Activated CD4-positive, alpha-beta T cell treated with anti-CD3 and anti-CD28 coated beads, Interleukin-2, Interleukin-4, amounts not matched to agents 100 ng/mL and 50 ng/mL, durations not matched to agents 16 hours and 8 hours (primary cell): ENCODE measurements at places on chromosomes 6 and 20.

GRCh38 chr20:38724626-38725147 is 401 bp downstream of the SLC32A1 start:
- DNase-seq = no peak

DNA sequence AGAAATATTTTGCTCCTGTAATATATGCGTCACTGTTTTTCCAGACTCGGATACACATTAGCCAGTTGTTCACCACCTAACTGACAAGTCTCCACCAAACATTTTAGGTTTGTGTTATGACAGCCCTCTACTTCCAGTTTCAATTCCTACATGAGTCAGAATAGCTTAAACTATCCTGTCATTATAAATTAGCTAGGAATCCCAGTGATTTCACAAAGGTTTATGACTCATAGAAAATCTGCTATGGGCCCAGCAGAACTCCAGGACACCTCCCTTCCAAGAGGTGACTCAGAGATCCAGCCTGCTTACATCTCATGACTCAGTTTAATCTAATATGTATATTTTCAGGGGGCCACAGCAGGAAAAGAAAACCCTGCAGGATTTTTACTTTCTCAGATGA is 17.4 kb upstream of the PLCB4 start:
- DNase-seq = no peak

DNA sequence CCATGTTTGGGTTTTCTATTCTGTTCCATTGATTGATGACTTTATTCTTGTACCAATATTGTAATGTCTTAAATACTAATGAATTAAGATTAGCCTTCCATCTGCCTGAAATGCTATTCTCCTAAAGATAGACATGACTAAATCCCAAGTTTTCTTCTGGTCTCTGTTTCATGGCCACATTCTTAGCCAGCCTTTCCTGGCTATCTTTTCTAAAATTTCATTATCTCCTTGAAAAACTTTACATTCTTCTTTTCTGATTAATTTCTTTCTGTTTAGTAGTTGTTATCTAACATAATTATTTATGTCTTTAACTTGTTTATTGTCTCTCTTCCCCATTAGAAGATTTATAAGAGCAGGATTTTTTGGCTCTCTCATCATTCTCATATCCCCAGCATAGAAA is 4.4 kb upstream of the PRIM2 start:
- DNase-seq = no peak

- no peak for DNase-seq
Measured at GRCh38 chr6:100177956-100178355, 183.9 kb upstream of the MCHR2 start.

DNA sequence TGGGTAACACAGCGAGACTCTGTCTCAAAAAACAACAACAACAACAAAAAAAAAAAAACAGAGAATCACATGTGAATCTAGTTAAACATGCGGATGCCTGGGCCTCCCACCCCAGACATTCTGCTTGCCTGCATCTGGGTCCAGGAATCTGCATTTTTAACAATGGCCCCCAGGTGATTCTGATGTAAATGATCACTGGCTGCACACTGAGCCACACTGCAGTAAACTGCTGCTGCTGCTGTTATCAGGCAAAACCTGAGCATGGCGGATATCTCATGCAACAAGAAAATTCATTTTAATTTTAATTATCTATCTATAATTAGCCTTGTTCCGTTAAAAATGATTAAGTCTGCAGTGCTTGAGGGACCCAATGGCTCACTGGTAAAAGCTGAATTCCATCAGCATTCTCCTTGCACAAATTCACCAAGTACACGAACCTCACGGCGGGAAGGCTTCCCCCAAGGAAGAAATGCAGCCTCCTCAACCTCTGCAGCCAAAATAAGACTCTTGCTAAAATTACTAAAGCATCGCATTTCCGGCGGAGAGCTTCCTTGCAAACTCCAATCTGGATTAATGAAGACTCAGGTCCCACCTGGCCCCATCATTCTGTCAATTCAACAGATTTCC is 81.6 kb upstream of the SNX9 start:
- DNase-seq = no peak

DNA sequence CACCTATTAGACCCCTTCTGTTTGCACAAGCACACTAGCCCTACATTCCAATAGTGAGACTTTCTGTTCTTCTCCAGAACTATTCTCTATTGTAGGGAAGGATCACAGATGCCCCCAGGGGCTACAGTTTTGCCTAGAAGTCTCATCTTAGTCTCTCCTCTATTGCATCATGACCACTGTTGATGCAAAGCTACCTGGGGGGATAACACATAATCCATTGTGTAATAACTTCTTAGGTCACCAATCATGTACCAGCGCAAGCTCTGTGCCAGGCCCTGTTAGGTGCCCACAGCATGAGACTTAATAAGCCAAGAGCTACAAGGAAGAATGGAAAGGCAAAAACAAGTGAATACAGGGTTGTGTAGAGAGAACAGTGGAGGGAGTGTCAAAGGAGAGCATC is 98.1 kb upstream of the TNFAIP3 start:
- no peak for DNase-seq

- no peak for DNase-seq
Measured at GRCh38 chr6:78577585-78577984, 289.8 kb upstream of the IRAK1BP1 start.

DNA sequence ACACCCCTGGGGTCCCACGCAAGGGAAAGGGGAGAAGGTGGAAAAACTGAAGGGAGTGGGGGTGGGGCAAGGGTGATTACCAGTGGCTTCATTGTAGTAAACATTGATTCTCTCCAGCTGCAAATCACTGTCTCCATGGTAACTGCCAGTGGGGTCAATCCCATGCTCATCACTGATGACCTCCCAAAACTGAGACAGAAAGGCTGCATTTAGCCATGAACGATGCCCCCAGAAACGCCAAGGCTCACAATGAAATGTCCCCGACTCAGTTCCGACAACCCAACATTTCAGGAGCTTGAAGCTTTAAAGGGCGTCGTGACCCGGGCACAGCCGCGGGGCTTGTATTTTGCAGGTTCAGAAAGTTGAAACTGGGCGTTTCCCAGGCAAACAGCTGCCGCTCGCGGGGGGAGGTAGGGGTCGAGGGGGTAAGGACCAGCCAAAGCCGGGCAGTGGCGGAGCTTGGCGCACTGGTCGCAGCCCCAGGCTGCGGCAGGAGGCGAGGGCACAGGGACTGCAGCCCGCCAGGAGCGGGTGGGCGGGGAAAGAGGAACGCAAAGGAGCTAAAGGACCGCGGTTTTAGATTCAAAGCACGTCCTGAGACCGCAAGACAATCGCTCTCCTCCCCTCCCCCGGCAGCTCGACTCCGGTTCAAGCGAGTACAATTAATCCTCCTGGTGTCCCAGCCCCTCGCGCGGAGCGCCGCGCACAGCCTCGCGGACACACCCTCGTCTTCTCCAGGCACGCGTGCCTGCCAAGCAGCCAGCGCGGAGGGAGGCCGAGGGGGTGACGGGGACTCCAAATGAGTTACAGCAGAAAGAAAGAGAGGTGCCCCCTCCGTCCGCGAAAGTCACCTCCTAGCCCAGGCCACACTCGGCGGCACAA is 731 bp downstream of the TUBB2B start:
- DNase-seq = no peak

DNA sequence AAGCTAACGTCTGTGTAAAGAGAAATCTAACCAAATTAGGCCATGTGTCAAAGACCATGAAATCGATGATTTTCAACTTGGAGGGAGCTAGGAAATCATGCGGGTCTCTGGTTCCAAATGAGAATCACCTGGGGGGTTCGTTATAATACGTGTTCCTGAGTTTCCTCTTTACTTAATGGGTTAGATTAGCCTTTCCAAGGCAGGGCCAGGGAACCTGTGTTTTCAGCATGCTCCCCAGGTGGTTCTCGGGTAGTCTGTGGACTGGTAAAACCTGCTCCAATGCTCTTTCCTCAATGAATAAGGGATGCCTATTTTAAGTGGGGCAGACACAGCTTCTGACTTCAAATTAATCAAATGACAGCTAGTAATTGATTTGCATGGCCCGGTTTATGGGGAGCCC is 965 bp upstream of the HLA-DOA start:
- no peak for DNase-seq

GRCh38 chr6:106102034-106102433 is 15.9 kb downstream of the PRDM1 start:
- DNase-seq = peak; percentile 91

DNA sequence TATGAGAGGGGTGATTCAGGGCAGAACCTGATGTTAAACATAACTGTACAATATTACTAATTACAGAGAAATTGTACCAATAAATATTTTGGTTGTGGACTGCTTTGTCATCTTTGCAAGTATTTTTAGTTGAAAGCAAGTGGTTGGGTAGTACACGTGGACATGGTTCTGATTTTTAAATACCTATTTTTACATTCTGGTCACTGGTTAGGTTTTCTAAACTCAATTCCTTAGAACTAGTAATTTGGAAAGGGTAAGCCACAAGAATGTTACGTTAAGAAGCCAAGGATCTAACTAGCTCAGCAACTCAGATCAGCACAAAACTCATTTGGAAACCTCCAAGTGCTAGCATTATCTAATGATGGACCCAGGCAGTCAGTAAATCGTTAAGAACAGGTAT is 2.7 kb downstream of the EPB41L2 start:
- peak; percentile 24 for DNase-seq

- no peak for DNase-seq
Measured at GRCh38 chr6:65649392-65649791, 57.6 kb downstream of the EYS start.

DNA sequence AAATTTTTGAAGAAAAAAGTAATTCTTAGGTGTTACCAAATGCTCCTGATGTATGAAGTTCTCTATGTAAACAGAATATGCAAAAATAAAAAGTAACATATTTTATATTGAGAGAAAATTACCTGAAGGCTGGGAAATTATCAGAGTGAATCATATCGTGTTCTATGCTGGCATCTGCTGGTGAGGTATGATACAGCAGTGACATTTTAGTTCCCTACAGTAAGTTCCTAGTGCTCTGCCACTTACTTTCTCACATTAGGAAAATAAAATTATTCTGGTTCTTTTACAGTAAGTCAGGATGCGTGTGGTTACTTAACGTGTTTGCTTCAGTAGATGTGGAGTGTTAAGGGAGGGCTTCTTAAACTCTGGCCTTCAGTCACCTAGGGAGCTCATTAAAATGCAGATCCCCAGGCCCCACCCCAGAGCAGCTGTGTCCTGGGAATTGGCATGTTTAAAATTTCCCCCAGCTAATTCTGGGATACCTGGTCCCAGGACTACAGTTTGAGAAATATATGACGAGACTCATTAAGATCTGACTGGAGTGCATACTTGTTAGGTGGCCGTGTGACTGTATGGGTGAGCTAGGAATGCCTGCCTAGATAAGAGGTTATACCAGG is 3.2 kb downstream of the ACTR5 start:
- DNase-seq = no peak

GRCh38 chr20:34871320-34871926 is 1.2 kb downstream of the GGT7 start:
- no peak for DNase-seq

DNA sequence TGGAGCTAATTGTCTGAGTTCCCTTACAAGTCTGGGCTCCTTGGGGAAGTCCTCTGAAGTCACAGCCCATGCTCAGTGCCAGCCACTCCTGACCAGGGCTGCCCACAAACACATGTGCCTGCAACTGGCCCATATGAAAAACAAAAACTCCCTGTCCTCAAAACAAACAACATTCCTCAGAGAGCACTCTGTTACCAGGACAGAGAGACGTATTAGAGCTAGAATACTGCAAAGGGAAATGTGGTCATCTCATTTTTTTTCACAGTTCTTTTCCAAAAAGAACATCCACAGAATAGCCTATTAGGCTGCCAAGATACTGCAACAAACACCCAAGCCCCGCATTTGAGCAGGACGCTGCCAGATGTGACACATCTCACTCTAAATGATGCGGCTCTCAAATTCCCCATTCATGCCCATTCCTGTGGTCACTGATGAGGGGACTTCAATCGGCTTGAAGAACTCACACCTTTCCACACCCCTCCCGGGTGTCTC is 71.1 kb downstream of the SLC22A23 start:
- no peak for DNase-seq

DNA sequence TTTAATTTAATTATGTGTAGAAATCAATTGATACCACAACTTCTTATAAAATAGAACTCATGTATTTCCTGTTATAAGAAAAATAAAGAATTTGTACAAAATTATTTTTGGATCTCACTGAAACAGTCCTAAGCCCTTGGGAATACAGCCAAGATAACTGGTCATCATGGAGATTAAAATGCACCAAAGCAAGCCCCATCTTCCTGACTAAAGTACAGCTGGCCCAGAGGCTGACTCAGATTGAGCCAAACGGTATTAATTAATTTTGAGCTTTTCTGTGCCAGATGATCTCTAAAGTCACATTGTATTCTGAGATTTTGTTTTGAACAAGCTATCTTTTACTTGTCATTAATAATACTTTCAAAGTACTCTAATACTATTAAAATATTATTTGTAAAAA is 978.5 kb downstream of the TBC1D32 start:
- DNase-seq = no peak

- no peak for DNase-seq
Measured at GRCh38 chr20:31712112-31712553, 10.5 kb downstream of the BCL2L1 start.

- DNase-seq = peak; percentile 39
Measured at GRCh38 chr6:21263531-21264287, 329.8 kb upstream of the SOX4 start.

GRCh38 chr6:105313211-105313610 is 89.7 kb downstream of the PREP start:
- DNase-seq = no peak

- DNase-seq = no peak
Measured at GRCh38 chr6:39947611-39948068, 13.4 kb upstream of the MOCS1 start.

GRCh38 chr20:17749978-17750721 is 50.4 kb downstream of the BANF2 start:
- DNase-seq = no peak

GRCh38 chr6:154926366-154926765 is 68.7 kb upstream of the TIAM2 start:
- DNase-seq = no peak

- no peak for DNase-seq
Measured at GRCh38 chr6:117637770-117638169, 35.5 kb upstream of the GOPC start.

DNA sequence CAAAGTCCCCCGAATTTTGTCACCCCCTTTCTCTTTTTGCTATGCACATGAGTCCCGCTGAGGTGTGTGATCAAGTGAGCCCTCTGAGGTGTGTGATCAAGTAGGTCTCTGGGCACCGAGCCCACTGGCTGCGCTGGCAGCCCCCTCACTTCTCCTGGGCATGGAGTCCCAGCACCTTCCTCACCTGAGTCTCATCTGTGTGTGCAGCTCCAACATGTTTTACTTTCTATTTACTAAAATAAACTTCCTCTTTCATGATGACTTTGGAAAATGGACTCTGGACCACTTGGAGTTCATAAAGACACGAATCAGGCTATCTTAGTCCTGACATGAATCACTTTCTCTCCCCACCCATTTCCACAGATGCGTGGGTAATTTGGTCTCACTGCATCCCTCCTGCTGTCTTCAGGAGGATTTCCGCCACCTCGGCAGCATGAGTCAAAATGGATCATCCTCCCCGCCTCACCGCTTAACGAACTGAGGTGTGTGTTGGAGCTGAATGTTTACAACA is 39.8 kb downstream of the PRDM1 start:
- peak; percentile 87 for DNase-seq

GRCh38 chr6:105619971-105620741 is 217.3 kb upstream of the PREP start:
- no peak for DNase-seq

GRCh38 chr20:58776109-58776508 is 74.6 kb downstream of the GNAS-AS1 start:
- DNase-seq = no peak

- DNase-seq = no peak
Measured at GRCh38 chr6:125074120-125074519, 79.5 kb upstream of the TPD52L1 start.
